ENCODE measurements at places on chromosomes 6 and 20.

GRCh38 chr6:159540152-159540551 is 152.9 kb downstream of the SOD2 start:
- no peak for DNase-seq

- DNase-seq = no peak
Observed at GRCh38 chr6:134472661-134473060, 154.7 kb upstream of the SGK1 start.

DNA sequence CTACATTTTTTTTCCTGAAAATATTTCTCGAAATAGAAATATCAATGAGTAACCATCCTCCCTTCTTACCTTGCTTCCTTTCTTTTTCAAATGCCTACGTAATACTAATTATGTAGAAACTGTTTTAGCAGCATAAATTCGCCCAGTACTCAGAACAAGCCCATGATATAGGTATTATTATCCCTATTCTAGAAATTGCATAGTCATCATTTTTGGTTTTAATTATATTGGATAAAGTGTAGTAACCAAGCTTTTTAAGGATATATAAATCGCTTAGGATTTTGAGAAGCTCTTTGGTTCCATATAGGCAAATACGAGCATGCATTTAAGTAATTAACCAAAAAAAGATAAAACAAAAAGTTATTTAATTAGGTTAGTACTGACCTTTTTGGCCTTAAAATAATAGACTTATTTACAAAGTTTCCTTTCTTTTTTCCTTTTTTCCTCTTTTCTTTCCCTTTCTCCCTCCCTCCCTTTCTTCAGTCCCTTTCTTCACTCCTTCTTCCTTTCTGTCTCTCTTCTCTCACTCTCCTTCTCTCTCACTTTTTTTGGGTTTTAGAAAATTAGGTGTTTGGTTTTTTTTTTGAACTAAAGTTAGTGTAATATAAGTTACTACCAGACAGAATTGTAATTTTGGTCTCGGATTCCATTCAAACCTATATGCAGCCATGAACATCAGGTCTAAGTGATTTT is 457.7 kb downstream of the RFPL4B start:
- no peak for DNase-seq

GRCh38 chr6:46821458-46821881 is 28.3 kb downstream of the MEP1A start:
- DNase-seq = no peak

DNA sequence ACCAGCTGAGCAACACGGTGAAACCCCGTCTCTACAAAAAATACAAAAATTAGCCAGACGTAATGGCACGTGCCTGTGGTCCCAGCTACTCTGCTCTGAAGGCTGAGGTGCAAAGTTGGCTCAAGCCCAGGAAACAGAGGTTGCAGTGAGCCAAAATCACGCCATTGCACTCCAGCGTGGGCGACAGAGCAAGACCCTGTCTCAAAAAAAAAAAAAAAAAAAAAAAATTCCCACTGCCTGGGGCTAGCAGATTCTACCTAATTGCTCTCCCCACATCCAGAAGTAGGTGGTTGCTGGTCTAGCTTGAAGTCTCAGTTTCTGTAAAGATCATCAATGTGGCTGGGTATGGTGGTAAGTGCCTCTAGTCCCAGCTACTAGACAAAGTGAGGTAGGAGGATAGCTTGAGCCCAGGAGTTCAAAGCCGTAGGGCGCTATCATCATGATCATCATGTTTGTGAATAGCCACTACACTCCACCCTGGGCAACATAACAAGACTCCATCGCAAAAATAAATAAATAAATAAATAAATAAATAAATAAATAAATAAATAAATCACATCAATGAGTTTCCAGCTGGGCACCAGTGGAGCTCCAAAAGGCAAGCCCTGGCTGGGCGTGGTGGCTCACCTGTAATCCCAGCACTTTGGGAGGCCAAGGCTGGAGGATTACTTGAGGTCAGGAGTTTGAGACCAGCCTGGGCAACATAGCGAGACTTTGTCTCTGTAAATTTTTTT is 6.3 kb upstream of the AP5S1 start:
- DNase-seq = no peak

GRCh38 chr6:42224222-42225028 is 6.8 kb upstream of the MRPS10 start:
- no peak for DNase-seq
